ENCODE measurements at places on chromosomes 12 and 14. TPM values are rescaled to one million over a fixed set of nuclear protein-coding genes. Genes with fewer than 3 reads are reported as not detected.

ALX1 gene
- not detected for total RNA-seq

- peaks cover 3% of the 10 kb centered on the region for H3K4me1 ChIP-seq
- H3K27me3 ChIP-seq, result peaks cover 2% of the 10 kb centered on the region
- no peak overlapping the region for H3K27ac ChIP-seq
- DNase-seq, result no peak
- H3K4me3 ChIP-seq, result no peak overlapping the region
- H3K36me3 ChIP-seq, result no peaks in the 10 kb centered on the region
Observed at GRCh38 chr14:93916498-93916897, 10.6 kb upstream of the FAM181A start.

DNA sequence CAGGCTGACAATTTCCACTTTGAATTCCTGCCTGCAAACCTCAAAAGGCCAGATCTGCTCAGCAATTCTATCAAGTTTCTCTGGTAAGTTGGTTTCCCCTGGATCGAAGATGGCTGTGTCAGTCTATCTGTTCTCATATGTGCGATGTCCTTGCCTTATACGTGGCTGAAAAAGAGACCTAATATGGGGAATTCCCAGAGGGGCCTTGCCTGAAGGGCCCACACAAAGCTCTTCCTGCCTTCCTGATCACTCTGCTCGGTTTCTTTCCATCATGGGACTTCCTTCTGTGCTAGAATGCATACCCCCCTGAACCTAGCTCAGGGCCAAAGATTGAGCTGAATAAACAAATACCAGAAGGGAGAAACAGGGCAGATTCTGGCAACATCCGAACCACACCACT lies 13.2 kb downstream of the TCL1B start:
- H3K36me3 ChIP-seq, result no peaks in the 10 kb centered on the region
- H3K4me1 ChIP-seq, result peaks cover 6% of the 10 kb centered on the region
- peaks cover 28% of the 10 kb centered on the region for H3K27me3 ChIP-seq
- H3K27ac ChIP-seq, result no peak overlapping the region
- no peak for DNase-seq

GRCh38 chr12:6352193-6353173 lies 10.6 kb upstream of the TNFRSF1A start:
- no peak overlapping the region for H3K4me3 ChIP-seq
- no peak for DNase-seq
- H3K27me3 ChIP-seq, result no peaks in the 10 kb centered on the region
- H3K36me3 ChIP-seq, result no peaks in the 10 kb centered on the region

DNA sequence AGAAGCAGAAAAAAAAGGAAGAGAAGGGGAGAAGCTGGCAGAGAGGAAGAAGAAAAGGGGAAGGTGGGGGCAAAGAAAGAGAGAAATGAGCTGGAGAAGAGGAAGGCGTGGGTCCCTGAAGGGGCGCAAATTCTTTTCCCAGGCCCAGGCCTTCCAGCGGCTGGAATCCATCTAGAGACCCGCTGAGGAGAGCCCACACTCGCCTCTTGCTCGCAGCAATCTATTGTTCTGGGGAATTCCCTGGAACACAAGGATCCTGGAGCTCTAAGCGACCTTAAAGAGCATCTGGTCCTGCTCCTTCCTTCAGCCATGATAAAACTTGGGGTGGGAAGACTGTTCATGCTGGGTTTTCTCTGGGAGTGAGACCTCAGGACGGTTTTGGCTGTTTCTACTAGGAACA lies 41.2 kb upstream of the FKBP4 start:
- no peaks in the 10 kb centered on the region for H3K36me3 ChIP-seq
- peaks cover 8% of the 10 kb centered on the region for H3K27me3 ChIP-seq
- no peaks in the 10 kb centered on the region for H3K4me1 ChIP-seq
- no peak overlapping the region for H3K27ac ChIP-seq
- no peak for DNase-seq

DIO2 gene
- not detected for total RNA-seq

DNA sequence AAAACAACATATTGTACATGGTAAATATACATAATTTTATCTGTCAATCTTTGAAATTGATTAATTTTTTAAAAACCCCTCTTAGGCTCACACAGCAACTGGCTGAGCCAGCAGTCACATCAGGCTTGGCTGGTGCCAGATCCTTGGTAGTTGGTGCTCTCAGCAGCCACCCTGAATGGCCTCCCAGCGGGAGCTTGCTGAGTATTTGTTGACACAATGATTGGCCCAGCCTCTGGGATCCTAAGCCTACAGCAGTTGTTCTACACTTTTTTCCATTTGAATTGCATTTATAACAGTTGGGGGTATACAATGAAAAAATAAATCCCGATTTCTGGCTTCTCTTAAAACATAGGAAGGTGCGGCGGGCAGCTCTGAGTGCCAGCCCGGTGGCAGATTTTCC lies 11.1 kb downstream of the PRKAB1 start:
- H3K36me3 ChIP-seq, result peaks cover 49% of the 10 kb centered on the region
- peaks cover 25% of the 10 kb centered on the region for H3K4me1 ChIP-seq
- no peak overlapping the region for H3K4me3 ChIP-seq
- H3K27me3 ChIP-seq, result no peaks in the 10 kb centered on the region
- DNase-seq, result no peak
